ENCODE measurements at places on chromosomes 12 and 14. TPM values are rescaled to one million over a fixed set of nuclear protein-coding genes. Genes with fewer than 3 reads are reported as not detected.

Gene NUAK1
- 6.9 TPM for total RNA-seq

Gene PROX2
- not detected for total RNA-seq

Gene USP44
- not detected for total RNA-seq

Gene ERBB3
- 3.0 TPM for total RNA-seq

DNA sequence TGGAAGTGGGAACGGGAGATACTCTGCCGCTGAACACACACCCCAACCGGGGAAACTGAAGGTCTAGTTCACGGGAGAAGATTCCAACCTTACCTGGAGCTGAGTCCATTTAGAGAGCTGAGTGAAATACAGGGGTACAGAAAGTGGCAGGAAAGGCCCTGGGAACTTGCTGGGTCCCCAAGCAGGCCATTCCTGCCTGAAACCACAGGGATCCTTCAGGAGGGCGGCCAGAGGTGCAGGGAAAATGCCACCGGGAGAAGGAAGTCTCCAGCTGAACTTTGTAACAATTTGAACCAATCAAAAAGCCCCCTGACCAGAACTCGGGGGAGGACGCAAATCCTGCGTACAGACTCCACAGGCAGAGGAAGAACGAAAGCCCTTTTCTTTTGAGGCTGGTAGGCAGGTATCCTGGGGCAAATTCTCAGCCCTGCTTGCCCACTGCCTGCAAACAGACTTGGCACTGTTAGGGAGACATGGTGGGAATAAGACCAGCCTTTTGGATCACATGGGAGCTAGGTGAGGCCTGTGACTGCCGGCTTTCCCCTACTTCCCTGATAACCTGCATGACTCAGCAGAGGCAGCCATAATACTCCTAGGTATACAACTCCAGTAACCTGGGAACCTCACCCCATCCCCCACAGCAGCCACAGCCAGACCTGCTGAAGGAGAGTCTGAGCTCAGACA, 170.9 kb downstream of the SEC23A start:
- DNase-seq: no peak

GRCh38 chr14:68749487-68750475, 43.1 kb downstream of the ZFP36L1 start:
- no peak for DNase-seq

- no peak for DNase-seq
Measured at GRCh38 chr12:49089821-49090773, 4.5 kb downstream of the DHH start.

DNA sequence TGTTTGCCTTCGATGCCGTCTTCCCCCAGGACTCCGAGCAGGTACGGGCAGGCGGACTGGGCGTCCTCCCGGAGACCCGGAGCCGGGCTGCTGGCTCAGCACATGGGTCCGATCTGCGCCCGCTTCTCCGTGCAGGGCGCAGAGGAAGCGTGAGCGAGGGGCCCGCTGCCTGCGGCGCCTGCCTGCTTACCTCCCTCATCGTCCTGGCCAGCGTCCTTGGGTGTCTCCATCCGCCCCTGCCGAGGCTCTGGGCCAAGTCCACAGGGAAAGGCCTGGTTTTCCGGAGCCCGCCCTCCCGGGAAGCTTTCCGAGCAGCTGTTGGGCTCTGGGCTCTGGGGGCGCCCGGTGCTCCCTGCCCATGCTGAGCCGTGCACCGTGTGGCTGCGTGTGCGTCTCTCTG, 33.5 kb downstream of the KIF26A start:
- DNase-seq: no peak

GRCh38 chr12:6205144-6205539, 4.9 kb downstream of the CD9 start:
- DNase-seq: no peak

DNA sequence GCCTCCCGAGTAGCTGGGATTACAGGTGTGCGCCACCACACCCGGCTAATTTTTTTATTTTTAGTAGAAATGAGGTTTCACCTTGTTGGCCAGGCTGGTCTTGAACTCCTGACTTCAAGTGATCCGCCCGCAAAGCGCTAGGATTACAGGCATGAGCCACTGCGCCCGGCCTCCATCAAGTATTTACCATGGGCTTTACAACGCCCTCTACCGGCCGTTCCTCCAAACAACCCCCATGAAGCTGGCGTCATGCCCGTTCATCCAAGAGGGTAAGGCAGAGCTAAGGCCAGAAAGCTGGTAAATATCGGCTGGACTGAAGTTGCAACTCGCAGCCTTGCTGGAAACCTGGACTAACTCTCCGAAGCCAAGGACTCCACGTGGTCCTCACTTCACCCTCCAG, 41.6 kb downstream of the RNF34 start:
- DNase-seq: no peak

DNA sequence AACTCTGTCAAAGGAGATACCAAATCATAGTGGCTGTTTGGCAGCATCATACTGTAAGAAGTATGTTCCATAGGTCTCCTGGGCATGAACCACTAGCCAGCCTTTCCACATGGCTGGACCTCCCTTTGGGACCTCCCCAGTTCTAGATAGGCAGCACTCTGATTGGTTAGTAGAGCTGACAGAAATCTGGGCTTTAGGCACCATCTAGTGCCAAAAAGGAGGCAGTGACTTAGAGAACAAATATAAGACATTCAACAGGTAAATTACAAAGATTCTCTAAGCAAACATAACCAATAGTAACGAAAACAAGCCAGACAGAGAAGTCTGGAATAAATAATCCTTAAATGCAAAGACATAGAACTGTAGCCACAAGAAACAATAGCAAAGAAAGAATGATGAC, 148.0 kb upstream of the PDE3A start:
- DNase-seq: peak; percentile 69

GRCh38 chr12:44246482-44247105, 410.7 kb downstream of the TMEM117 start:
- DNase-seq: no peak

DNA sequence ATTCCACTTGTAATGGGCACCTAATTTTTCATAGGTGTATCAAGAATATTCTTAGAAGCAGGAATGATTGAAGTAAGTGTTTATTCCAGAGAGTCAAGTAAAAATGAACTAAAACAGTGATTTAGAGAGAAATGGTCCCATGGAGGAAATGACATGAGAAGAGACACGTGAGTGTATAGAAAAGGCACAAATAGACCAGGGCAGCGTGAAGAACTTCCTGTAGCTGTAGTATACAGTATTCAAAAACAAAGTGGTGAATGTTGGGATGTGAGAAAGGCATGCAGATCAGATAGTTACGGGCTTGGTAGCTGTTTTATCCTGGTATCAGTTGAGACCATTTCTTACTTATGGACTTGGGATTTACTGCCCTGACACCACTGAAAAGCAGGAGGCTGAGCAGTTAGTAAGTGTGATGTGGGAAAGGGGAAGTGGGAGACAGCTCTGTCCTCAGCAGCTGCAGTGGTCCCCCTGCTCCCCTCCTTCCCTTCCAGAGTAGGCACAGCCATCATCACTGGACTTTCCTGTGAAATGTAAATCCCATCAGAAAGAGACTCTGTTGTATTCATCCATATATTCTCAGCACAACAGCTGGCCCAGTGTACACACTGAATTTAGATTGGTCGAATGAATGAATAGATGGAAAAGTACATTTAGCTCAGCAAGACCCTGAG, 16.8 kb upstream of the TESPA1 start:
- no peak for DNase-seq

DNA sequence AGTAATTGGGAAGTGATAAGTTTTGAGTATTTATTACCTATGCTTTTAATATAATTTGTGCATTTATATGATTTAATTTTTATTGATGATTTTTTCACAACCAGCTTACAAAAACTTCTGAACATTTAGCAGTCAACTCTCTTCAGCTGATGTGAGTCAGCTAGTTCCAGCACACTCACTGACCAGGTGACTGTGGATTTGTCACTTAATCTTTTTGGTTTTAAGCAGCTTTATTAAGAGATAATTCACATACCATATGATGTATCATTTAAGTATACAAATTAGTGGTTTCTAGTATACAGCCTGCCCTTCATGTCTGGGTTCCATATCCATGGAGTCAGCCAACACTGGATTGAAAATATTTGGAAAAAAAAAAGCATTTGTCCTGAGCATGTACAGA, 103.5 kb downstream of the SYNE2 start:
- no peak for DNase-seq

DNA sequence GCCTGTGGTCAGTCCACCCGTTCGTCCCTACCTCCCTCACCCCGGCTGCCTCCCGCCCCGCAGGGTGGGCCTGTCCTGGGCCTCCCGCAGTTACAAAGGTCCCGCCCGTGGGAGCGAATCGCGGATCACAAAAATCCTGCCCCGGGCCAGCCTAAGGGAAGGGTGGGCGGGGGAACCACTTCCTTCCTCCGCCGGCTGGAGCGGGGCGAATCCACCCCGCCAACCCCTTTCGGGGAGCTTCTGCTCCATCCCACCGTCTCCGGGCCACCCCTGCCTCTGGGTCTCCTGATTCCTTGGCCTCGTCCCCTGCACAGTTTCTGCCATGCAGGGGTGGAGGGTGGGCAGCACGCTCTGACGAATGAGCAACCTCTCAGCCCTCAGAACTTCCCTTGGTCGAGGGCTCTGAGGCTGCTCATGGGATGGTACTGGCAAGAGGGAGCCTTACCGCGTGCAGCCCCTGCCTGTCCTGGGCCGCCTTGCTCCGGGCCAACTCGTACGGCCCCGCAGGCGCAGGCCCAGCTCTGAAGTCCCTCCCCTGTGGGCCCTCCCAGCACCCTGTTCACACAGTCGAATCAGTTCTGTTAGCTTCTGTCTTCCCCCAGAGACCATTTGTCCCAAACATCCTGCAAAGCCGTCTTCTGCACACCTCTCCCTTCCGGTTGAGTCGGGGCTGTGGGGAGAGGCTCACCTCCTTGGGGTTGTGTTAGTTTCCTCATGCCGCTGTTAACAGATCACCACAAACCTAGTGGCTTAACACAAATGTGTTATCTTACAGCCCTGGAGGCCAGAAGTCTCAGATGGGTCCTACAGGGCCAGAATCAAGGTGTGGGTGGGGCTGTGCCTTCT, 589 bp upstream of the HVCN1 start:
- DNase-seq: peak; percentile 26

- no peak for DNase-seq
Measured at GRCh38 chr12:85569261-85569660, 266.9 kb downstream of the RASSF9 start.
